ENCODE measurements at places on chromosomes 7 and 10. TPM values are rescaled to one million over a fixed set of nuclear protein-coding genes. Genes with fewer than 3 reads are reported as not detected.

The BMPER gene
- polyA plus RNA-seq: 18.9 TPM

The NYAP1 gene
- polyA plus RNA-seq: 1.6 TPM

The OGDHL gene
- polyA plus RNA-seq: 60.0 TPM

The CALML5 gene
- not detected for polyA plus RNA-seq

The PLAC9 gene
- 16.4 TPM for polyA plus RNA-seq

The SPDYE5 gene
- 5.0 TPM for polyA plus RNA-seq

The AEBP1 gene
- 79.6 TPM for polyA plus RNA-seq

The RAB19 gene
- polyA plus RNA-seq: 3.3 TPM

The GPR85 gene
- polyA plus RNA-seq: 0.88 TPM

The HTR7 gene
- polyA plus RNA-seq: 0.50 TPM

The CREM gene
- polyA plus RNA-seq: 43.1 TPM

DNA sequence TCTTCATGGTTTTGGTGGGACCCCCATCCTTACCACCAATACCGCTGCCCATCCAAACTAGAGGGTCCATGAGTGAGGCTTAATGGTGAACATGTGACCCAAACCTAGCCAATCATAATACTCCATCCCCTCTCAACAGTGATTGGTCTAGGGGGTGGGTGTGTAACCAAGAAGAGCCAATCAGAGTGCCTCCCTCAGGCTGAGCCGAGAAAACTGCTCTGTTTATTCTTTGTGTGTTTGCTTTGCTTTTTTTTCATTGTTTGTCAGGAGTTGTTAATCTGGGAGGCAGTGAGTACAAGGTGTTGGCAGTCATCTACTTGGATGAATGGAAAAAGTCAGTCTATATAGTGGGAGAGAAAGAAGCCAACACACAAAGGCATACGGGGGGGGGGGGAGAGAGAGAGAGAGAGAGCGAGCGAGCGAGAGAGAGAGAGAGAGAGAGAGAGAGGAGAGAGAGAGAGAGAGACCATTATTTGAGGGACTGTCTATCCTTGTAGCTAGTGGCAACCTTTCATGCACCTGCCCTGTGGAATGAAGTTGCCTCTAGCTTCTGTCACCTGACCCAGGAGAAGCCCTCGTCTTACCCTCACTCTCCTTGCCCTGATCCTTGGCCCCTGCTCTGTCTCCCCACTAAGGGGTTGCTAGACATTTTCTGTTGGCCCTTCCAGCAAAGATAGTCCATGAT, 441.7 kb downstream of the TYW1 start:
- DNase-seq: no peak

- DNase-seq: no peak
Measured at GRCh38 chr7:46812101-46812675, 769.7 kb downstream of the TNS3 start.

- no peak for DNase-seq
Measured at GRCh38 chr7:20223356-20223755, 6.2 kb upstream of the MACC1 start.

DNA sequence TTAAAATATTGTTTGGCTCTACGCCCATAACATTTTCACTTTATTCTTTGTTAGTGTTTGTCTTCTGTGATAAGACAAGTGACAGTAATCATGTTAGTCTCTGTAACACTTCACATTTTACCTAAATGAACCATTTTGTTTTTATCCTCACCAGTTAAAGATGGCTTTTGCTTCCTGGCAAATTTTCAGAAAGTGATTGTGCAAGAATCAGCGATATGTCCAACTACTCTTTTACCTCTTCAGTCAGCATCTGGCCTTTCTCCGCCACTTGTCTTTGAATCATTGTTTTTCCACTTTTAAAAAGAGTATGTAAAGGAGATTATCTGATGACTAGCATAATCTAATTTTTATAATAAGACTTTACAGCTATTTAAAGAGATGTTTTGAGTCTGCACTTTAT, 3.5 kb downstream of the DGKB start:
- no peak for DNase-seq

DNA sequence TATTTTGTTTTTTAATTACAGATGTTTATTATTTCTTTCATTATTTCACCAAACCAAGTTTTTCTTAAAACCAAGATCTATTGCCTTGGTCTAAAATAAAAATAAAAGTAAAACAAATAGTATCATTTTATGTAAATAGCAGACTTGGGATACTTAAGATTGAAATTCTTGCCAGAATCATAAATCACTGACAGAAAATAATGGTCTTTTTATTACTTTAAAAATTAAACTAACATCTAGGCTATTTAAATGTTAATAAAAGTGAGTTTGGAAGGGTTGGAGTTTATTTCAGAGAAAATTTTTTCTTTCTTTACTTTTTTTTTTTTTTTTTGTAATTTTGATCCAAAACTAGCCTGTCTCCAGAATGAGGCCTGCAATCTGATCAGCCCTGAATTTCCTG, 568.0 kb upstream of the IGFBP3 start:
- no peak for DNase-seq

GRCh38 chr10:47013507-47014154, 102.4 kb downstream of the PTPN20 start:
- DNase-seq: no peak

GRCh38 chr10:7475046-7475911, 64.4 kb upstream of the SFMBT2 start:
- no peak for DNase-seq

DNA sequence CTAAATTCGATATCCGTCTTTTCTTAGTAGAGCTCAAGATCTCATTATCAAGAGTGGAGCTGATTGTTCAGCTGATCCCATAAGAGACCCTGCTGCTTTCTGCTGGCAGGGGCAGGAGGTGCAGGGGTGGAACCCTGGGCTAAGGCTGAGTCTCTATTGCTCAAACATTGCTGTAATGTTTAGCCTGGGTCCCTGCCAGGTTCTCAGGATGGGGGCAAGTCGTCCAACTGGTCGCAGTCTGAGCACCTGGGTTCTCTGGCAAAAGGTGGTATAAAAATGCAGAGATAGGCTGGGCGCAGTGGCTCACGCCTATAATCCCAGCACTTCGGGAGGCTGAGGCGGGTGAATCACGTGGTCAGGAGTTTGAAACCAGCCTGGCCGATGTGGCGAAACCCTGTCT, 62.0 kb upstream of the NRBF2 start:
- no peak for DNase-seq

DNA sequence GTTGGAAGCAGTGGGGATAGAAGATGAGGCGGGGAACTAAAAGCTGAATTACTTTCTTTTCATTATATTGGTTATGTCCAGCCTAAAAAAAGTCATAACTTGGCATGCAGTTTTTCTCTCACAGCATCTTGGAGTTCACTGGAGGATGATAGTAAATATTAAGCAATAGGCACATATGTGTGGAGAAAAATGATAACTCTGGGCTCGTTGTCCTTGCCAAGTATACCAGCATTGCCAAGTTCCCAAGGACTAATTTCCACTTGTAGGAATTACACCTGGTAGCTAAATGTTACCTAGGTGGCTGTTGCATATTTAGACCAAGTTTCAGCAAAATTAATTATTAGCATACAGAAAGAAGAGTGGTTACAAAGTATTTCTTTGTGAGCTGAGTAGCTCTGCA, 1007.6 kb downstream of the ANKRD7 start:
- no peak for DNase-seq

- DNase-seq: no peak
Measured at GRCh38 chr7:31101544-31101943, 49.4 kb downstream of the ADCYAP1R1 start.

DNA sequence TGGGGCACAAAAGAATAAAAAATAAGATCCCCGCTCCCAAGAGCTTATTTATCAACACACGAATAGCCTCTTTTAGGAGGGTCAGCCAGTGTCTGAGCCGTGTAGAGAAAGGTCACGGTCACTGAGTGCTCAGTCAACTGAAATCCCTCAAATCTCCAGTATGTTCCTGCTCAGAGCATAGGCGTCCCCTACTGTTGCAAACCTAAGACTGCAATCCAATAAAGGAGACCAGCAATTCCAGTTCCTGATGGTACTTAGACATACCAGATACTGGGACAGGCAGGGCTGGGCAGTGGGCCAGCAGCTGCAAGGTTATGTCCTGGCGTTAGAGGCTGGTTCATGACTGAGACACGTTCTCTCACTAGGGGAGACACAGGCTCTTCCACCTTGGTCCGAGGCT, 93.6 kb downstream of the CACNB2 start:
- no peak for DNase-seq

GRCh38 chr10:43128958-43129706, 9.1 kb upstream of the CSGALNACT2 start:
- no peak for DNase-seq

DNA sequence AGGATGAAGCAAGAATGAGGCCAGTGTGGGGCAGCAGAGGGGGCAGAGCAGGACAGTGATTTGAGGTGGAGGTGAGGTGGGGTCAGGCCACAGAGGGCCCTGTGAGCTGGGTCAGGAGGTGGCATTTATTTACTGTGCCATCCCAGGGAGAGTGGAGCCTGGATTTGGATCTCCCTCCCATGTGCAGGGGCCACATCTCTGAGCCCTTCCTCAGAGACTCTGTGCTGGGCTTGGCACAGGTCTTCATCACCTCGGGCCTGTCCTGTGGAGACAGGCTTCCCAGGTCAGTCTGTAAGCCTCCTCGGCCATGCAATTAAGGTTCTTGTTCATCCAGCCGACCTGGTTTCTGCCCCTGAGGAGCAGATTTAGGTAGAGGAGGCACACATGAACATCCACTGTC, 40.9 kb downstream of the ZNF777 start:
- DNase-seq: no peak

DNA sequence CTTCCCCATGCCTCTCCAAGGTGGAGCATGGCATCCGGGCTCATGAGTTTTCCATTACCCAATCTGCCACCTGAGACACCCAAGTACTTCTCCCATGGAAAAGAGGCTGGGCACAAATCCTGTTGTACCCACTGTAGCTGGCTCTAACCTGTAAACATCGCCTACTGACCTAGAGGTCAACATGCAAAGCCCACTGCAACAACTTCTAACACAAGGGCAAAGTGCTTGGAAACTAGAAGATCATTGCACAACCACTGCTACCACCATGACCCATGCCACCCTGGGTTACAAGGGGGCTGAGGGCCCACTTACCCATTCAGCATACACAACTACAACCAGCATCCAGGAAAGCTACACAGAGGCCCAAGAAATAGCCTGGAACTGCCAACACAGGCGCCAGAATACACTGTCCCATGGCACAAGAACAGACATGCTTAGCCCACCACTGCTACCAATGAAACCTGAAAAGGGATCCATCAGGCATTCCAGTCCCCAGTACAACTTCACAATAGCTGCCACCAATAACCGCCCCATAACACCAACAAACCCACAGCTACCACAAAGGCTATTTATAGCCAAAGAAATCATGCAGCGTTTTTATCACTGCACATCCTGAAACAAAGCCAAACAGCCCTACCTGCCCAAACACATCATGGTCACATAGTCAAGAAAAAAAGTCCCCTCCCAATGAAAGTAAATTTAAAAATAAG, 63.4 kb downstream of the RNF32 start:
- DNase-seq: no peak

DNA sequence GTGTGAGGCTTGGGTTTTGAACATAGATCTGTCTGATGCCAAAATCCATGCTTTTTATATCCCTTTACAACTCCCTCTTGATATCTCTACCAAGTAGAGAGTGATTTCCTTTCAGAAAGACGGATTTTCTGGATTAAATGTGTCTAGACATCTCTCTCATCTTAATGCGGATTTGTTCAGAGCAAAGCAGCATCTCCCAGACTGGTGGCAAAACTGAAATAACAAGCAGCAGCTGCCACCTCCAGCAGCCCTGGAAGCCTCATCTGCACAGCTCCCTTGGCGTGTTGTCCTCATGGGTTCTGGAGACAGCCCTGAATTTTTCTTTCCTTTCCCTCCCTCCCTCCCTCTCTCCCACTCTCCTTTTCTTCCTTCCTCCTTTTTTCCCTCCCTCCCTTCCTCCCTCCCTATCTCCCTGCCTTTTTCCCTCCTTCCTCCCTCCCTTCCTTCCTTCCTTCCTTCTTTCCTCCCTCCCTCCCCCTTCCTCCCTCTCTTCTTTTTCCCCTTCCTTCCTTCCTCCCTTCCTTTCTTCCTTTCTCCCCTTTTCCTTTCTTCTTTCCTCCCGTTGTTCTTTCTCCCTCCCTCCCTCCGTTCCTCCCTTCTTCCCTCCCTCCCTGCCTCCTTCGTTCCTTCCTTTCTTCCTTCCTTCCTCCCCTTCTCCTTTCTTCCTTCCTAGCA, 639.9 kb downstream of the TYW1 start:
- no peak for DNase-seq

- DNase-seq: peak; percentile 33
Measured at GRCh38 chr7:158549616-158550393, 37.8 kb downstream of the PTPRN2 start.

DNA sequence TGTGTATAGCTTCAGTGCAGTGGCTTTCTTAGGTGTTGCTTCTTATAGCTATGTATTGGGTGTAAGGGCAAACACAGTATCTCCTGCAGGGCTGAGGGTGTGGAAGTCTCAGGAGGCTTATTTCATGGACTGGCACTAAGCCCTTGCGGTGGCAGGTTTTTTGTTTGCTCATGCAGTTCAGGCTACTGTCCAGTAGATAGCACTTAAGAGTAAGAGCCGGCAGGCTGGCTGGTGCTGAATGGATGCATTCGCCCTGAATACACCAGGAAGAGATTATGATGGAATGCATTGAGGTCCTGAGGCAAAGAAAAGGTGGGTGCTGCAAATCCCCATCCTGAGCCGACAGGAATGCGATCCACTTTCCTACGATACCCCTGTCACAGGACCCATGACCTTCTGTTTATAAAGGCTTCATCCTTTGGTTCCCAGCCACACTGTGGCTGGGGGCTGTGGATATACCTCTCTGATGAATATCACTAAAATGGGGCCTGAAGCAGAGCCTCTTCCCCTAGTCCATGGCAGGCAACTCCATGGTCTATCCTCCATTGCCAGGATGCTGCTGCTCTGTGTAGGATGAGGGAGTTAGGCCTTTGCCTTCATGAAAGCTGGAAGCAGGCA, 44.9 kb downstream of the ANXA8 start:
- DNase-seq: no peak

DNA sequence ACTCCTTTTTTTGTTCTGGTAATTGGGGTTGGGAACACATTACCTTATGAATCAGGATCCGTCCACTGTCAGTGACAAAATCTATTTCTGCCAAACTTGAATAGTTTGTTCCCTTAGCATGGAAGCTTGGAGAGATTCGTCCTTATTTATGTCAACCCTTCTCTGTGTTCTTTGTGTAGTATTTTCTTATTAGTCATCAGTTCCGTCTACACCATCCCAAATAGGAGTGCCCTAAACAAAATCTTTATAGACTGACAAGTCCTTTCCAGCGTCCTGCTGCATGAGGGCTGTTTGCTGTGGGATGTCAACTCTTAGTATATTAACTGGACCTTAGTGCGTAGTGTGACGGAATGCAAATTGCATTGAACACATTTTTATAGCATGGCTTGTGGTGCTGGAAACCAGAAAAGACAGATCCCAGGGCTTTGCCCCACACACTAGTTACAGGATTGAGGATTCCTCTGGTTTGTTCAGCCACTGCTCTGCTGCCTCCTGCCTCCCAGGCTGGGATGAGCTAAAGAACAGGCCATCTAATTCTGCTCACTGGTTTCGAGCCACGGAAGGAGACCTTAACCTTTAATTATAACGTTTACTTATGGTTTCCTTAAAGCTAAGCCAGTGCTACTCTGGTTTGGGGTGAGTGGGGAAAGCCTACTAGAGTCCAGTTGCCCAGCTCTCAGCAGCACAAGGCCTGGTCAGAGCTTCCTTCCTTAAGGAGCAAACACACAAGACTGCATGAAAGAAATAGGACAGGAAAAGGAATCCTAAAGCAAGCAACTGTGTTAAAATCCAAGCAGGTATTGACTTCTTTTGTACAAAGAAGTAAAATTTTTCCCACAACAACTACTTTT, 194.4 kb downstream of the CCSER2 start:
- no peak for DNase-seq

GRCh38 chr10:97445357-97445721, 467 bp downstream of the EXOSC1 start:
- no peak for DNase-seq

All from renal cortex interstitium (tissue), 15 donors.